Hematopoietic multipotent progenitor cell treated with erythropoietin and hydrocortisone succinate and interleukin-3 and kit ligand, for 15 days (in vitro differentiated cells): ENCODE measurements at places on chromosomes 5 and 9.

GRCh38 chr5:131266370-131267060 lies 2.7 kb downstream of the CDC42SE2 start:
- no peak for DNase-seq

GRCh38 chr9:114908805-114909448 lies 21.5 kb downstream of the TNFSF8 start:
- DNase-seq: no peak

- DNase-seq: no peak
Measured at GRCh38 chr5:485113-485945, 38.9 kb downstream of the SLC9A3 start.

DNA sequence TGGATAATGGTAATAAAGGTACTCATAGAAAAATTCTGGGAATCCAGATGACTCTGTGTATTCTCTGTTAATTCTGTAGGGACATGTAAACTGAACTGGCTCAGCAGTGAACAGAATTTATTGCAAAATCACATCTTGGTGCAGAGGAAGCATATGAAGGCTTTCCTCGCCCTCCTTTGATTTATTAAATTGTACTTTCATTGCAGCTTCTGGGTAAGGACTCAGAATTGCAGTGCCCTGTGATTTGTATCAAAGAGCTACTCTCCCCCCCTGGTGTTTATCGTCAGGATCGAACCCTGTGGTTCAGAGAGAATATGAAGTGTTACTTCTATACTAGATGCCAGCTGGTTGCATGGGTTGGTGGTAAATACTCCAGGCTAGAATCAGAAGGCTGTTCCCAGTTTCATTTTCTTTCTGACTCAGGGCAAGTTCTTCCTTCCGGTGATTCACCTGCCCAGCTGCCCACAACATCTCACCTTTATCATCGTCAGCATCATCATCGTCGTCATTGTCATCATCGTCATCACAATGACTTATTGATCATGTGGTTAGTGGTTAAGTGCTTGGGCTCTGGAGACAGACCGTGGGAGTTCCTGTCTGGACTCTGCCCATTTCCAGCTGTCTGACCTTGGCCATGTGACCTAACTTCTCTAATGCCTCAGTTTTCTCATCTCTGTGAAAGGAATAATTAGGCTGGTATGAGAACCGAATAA lies 238.8 kb downstream of the ARHGAP26 start:
- DNase-seq: no peak

GRCh38 chr5:88964831-88965230 lies 81.8 kb upstream of the MEF2C start:
- no peak for DNase-seq
